ENCODE measurements at places on chromosomes 11 and 22. TPM values are rescaled to one million over a fixed set of nuclear protein-coding genes. Genes with fewer than 3 reads are reported as not detected.

Gene CARD18
- not detected for total RNA-seq

- no peak for DNase-seq
- no peak overlapping the region for H3K27ac ChIP-seq
- H3K36me3 ChIP-seq: no peaks in the 10 kb centered on the region
- no peaks in the 10 kb centered on the region for H3K27me3 ChIP-seq
- peaks cover 13% of the 10 kb centered on the region for H3K4me1 ChIP-seq
These were observed 113.3 kb downstream of the FAM76B start for GRCh38 chr11:95676308-95676707.

Gene MS4A4A
- 53.9 TPM for total RNA-seq

DNA sequence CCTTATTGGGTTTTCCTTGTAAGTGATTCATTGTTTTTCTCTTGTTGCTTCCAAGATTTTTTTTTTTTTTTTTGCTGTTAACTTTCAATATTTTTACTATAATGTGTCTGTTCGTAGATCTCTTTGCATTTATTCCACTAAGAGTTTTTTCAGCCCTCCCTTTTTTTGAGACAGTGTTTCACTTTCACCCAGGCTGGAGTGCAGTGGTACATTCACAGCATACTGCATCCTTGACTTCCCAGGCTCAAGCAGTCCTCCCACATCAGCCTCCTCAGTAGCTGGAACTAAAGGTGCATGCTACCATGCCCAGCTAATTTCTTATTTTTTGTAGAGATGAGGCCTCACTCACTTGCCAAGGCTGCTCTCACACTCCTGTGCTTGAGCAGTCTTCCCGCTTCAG lies 1282.0 kb upstream of the CNTN5 start:
- H3K4me1 ChIP-seq: no peaks in the 10 kb centered on the region
- H3K27me3 ChIP-seq: no peaks in the 10 kb centered on the region
- no peaks in the 10 kb centered on the region for H3K36me3 ChIP-seq
- no peak overlapping the region for H3K4me3 ChIP-seq
- H3K27ac ChIP-seq: no peak overlapping the region

Gene ANO9
- total RNA-seq: 3.7 TPM

Gene PRSS23
- 42.8 TPM for total RNA-seq

DNA sequence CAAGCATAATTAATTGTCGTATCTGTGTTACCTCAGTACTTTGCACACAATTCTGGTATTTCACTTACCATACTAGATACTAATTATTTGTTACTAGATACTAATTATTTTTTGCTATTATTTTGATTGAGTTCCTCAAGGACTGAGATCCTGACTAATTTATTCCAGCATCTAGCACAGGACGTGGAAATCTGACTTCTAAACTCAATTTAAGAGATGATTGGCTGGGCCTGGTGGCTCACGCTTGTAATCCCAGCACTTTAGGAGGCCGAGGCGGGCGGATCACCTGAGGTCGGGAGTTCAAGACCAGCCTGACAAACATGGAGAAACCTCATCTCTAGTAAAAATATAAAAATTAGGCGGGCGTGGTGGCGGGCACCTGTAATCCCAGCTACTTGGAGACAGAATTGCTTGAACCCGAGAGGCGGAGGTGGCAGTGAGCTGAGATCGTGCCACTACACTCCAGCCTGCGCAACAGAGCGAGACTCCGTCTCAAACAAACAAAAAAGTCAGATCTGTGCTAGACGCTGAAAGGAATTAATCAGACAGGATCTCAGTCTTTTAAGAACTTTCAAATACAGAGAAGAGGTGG lies 527 bp upstream of the MRPL48 start:
- peak overlapping the region; percentile 88 for H3K27ac ChIP-seq
- no peaks in the 10 kb centered on the region for H3K36me3 ChIP-seq

Data from thyroid gland (tissue), 4 donors.